Bronchus fibroblast of lung (primary cell): ENCODE measurements at places on chromosomes 2 and 18. TPM values are rescaled to one million over a fixed set of nuclear protein-coding genes. Genes with fewer than 3 reads are reported as not detected.

Gene PROC
- total RNA-seq = not detected in 2 replicates

Gene CYBRD1
- 38.7 and 40.5 TPM in 2 replicates for total RNA-seq

Gene GALR1
- total RNA-seq = not detected in 2 replicates

Gene ASB18
- not detected in 2 replicates for total RNA-seq

Gene TOGARAM2
- total RNA-seq = under 0.01 TPM in 1 of 2 replicates, not detected in the other

Gene CAVIN2
- 28.5 and 31.9 TPM in 2 replicates for total RNA-seq

Gene SERPINB7
- 4.2 and 10.3 TPM in 2 replicates for total RNA-seq

Gene EGR4
- total RNA-seq = not detected in 2 replicates

Gene CYP27C1
- total RNA-seq = not detected in 2 replicates

Gene FECH
- total RNA-seq = 20.7 and 28.6 TPM in 2 replicates

Gene CNGA3
- not detected in 2 replicates for total RNA-seq

Gene SLC16A14
- 0.89 and 1.0 TPM in 2 replicates for total RNA-seq
